SHP77 treated with DMSO at 0.1 percent for 48 hours (cell line): ENCODE measurements at places on chromosomes 5 and 9.

GRCh38 chr9:22588918-22589317 lies 142.3 kb downstream of the DMRTA1 start:
- no peak for DNase-seq

- DNase-seq = no peak
Measured at GRCh38 chr9:122572456-122572855, 10.7 kb downstream of the OR1L8 start.

- DNase-seq = no peak
Measured at GRCh38 chr5:151954255-151954654, 29.6 kb upstream of the GLRA1 start.

GRCh38 chr5:132962429-132963021 lies 909 bp downstream of the AFF4 start:
- peak; percentile 19 for DNase-seq

DNA sequence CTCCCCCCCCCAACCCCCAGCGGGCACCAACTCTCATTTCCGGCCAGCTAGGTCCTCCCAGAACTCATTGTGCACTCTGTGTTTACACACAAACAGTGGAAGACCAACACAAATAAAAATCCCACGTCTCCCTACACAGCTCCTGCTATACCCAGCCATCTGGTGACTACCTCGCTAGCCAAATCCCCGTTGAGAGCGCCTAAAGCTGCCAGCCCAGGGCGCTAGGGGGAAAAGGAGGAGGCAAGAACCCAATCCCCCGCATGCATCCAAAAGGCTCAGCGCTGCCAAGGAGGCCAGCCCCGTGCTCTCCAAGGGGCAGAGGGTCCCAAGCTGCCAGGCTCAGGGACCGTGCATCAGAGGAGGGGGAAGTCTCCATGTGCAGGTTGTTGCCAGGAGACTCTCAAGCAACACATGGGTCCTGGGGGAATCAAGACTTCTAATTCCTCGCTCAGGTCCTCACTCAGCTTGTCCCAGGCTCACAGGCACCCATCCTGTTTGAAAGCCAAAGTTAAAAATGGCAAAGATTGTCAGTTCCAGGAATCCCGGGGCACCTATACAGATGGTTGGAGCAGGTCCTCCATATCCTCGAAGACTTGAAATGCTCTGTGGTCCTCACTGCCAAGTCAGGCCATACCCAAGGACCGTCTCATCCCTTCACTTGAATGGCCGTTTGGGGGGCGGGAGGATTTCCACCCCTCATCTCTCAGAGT lies 2.7 kb downstream of the ASTN2 start:
- DNase-seq = no peak

GRCh38 chr9:8419596-8420275 lies 620.2 kb upstream of the DMAC1 start:
- no peak for DNase-seq

GRCh38 chr9:89794918-89795317 lies 190.1 kb downstream of the GADD45G start:
- no peak for DNase-seq

- no peak for DNase-seq
Measured at GRCh38 chr9:13904311-13904710, 409.6 kb downstream of the NFIB start.

DNA sequence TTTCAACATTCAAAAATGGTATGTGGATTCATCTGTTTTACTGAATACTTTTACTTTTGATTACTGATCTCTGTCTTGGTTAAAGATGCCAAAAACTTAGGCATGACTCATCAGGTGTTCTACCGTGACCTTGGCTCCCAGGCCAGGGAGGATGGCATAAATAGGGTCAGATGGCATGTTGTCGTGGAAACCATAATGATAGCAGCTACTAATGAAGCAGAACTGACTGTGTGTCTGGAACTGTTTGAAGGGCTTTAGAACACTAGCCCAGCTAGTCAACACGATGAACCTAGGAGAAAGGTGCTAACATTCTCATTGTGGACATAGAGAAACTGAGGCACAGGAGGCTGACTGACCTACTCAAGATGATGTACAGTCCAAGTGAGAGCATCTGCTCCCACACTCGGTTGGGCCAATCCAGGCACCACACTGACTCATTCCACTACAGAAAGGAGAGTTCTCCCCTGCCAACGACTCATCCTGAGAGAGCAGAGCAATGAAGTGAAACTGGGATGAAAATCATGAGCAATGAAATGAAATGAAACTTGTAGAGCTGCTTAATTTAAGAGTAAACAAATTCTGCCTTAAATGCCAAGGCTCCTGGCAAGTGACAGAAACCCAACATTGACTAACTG lies 116.0 kb downstream of the TENT4A start:
- DNase-seq = no peak

- no peak for DNase-seq
Measured at GRCh38 chr9:1231998-1232919, 182.1 kb downstream of the DMRT2 start.

- DNase-seq = peak; percentile 77
Measured at GRCh38 chr5:135156715-135157404, 122.8 kb upstream of the PITX1 start.

- DNase-seq = no peak
Measured at GRCh38 chr9:112035166-112035826, 138.7 kb downstream of the UGCG start.
